ENCODE measurements at places on chromosomes 5 and 9. TPM values are rescaled to one million over a fixed set of nuclear protein-coding genes. Genes with fewer than 3 reads are reported as not detected.

The ANKRD55 gene
- 0.03 TPM for total RNA-seq

The MRRF gene
- 66.9 TPM for total RNA-seq

The PDE6A gene
- 0.08 TPM for total RNA-seq

The TAF1L gene
- not detected for total RNA-seq

The ADAMTS19 gene
- not detected for total RNA-seq

The CDH9 gene
- not detected for total RNA-seq

The POU4F3 gene
- 0.26 TPM for total RNA-seq

The OBP2B gene
- not detected for total RNA-seq

The F2RL1 gene
- total RNA-seq = 332 TPM

The ZNF883 gene
- 0.74 TPM for total RNA-seq

Data from A549 treated with CpdA at 1 μM for 4 hours (cell line).